ENCODE measurements at places on chromosomes 3 and 15.

GRCh38 chr15:100602823-100603393 lies 519 bp downstream of the ASB7 start:
- DNase-seq = no peak

DNA sequence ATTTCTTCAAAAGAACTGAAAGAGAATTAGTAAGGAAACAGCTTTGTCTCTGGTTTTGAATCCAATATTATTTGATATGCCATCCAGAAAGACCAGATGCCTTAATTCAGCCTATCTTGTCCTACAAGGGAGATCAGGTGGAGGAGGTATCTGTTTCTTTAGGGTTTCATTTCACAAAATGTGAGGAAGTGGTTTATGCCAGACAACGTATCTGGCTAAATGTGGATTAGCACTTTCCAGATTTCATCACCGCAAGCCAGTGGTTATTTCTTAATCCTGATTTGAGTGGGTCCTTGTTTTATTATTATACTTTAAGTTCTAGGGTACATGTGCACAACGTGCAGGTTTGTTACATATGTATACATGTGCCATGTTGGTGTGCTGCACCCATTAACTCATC lies 271.1 kb downstream of the EBLN2 start:
- no peak for DNase-seq

DNA sequence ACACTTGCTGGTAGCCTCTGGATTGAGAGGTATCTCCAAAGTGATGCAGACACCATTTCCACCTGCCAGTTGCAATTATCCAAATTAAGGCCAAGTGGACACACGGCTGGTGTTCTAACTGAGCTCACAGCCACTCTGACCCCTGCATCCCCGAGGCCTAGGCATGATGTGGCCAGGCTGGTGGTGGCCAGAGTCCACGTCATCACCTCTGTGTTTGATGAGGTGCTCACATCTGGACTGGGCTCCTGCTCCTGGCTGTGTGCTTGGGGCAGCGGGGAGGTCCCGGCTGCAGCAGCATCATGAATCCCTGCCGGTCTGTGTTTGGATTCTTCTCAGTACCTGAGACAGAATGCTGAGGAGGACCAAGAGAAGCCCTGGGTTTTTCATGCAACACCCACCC lies 4.9 kb downstream of the OXTR start:
- DNase-seq = no peak

DNA sequence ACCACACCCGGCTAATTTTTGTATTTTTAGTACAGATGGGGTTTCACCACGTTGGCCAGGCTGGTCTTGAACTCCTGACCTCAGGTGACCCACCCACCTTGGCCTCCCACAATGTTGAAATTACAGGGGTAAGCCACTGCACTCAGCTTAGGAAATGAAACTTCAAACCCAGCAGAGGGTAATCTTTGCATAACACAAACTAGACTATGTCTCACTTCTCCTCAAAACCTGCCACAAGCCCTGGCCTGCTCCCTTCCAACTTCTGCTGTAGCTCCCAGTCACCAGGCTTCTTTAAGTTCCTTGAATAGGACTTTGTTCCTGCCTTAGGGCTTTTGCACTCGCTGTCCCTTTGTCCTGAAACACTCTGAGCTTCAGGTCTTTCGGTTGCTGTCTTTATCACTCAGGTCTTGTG lies 39.2 kb upstream of the SEMA4B start:
- DNase-seq = no peak

- no peak for DNase-seq
These were observed 176.5 kb upstream of the PLSCR5 start for GRCh38 chr3:146781606-146782005.

- no peak for DNase-seq
These were observed 32.2 kb downstream of the ADGRG7 start for GRCh38 chr3:100641471-100642032.

DNA sequence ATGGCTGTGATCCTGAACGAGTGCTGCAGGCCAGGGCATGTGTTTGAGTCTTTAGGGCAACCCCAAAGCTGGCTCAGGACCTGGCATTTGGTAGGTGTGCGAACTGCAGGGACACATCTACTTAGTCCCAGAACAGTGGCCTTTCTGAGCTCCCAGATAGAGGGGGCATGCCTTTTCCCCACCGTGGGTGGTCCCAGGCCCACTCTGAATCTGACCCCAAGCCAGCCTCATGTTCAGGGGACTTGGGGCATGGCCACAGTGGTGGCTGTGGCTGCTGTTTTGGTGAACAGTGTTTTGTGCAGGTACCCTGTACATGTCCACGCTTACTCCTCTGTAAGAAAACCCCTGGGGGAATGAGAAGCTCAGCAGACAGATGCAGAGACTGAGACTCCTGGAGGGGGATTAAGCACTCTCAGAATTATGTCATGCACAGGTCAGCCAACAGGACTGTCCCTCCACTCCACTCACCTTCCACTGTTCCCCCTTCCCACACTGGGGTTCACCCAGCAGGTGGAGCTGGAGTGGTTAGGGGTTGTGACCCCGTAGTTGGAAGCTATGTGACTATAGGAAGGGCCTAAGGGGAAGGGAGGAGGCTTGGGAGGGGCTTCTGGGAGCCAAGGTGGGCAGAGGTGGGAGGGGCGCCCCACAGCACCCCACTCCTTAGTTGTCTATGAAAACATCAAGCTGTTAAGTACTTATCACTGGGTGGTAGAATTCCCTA lies 16.4 kb downstream of the ESYT3 start:
- no peak for DNase-seq

DNA sequence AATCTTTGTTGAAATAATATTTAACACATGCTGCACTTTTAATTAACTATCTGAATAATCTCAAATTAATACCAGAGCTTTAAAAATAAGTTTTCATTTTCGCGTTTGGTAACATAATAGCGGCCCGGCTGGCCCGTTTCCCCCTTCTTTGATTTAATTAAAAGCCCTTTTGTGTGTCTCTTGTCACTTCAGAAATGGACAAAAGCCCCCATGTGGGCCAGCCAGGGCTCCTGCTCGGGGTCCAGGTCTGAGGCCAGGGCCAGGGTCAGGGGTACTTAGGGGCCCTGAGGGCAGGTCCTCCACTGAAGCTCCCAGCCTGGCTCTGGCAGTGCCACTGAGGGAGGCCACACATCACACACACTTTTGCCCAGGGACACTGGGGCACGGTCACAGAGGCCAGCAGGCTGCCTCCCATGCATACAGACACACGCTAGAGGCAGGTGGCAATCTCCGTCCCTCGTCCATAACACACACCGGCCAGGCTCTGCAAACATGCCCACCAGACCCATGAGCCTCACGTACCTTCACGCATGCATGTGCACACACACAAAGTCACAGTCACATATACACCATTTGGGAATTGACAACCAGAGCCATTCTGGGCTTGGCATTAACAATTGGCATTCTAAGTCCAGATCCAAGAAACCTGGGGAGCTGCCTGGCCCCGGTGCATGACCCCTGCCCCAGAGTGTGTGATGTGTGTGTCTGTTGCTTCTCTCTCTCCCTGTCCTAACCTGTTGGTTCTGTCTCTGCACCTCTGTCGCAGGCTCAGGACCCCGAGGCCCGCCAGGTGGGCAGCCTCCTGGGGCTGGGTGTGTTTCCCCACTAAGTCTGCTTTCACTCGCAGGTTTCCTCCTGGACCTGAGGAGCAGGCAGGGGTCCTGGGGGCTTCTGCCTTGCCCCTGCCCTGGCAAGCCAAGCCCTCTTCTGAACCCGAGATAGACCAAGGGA lies 38.5 kb downstream of the DNAJB8 start:
- DNase-seq = no peak

DNA sequence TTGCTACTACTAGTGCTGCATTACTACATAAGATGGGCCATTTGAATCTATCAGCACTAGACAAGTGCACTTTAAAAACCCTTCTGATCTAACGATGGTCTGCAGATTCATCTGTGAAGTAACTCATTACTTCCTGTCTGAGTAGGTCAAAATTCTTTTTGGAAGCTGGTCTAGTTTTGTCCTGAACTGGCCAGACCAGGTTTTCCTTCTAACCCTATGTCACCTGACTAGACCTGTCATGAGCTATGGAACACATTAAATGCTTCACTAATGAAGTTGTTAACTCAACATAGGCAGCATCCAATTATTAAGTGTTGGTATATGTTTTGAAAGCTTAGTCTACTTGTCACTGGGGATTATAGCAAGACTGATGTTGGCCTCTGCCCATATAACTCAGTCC lies 10.1 kb upstream of the RBM5 start:
- no peak for DNase-seq

GRCh38 chr3:173993299-173993698 lies 595.8 kb downstream of the NLGN1 start:
- no peak for DNase-seq

- DNase-seq = no peak
These were observed 6.8 kb upstream of the TBC1D5 start for GRCh38 chr3:17749281-17749680.

DNA sequence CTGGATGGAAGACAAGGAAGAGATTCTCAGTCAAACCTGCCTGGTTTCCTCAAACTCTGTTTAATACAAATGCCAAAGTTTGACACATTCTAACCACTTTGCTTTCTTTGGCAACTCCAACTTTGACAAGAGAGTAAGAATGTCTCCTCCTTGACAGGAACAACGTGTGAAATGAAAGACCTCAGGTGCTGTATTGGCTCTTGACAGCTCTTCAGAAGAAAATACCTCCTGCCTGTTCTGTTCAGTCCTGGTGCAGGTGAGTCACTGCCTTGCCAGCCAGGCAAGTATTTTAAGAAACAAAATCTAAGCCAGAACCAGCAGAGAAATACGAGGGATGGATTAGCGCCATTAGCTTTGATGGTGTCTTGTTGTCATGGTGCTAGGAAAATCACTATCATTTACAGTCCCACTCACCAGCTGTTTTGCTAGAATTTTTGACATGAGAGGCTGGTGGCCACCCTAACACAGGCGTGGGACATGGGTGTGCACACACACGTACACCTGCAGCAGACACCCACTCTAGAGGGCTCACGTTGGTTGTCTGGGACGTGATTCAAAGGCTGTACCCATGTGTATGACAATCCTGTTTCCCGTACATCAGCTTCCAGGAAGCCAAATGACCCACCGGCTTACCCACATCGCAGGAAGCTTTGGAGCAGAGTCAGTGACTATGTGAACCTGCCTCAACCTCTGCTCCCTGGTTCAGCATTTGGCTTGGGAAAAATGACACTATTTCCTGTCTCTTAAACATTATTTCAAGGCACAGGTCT lies 60.4 kb downstream of the CCNL1 start:
- DNase-seq = no peak

GRCh38 chr3:136626493-136626892 lies 125.7 kb downstream of the STAG1 start:
- DNase-seq = no peak

DNA sequence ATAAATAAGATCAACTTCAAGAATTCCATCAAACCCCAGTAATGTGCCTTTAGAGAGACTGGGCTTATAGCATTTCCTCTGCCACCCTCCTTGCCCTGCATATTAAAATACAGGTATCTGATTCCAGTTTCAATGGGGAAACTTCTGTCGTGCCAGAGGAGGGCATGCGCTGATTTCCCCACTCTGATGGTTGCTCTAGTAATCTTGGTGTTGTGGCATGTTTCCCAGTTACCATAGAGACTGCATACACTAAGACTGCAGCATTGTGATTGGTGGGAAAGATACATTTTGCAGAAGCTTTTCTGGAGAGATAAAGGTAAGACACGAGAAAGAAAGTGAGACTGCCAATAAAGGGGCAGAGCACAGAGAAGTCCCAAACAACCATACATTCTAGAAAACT lies 225.6 kb downstream of the TIGIT start:
- DNase-seq = peak; percentile 18

- DNase-seq = peak; percentile 45
These were observed 28.0 kb upstream of the CCDC174 start for GRCh38 chr3:14623569-14624051.

DNA sequence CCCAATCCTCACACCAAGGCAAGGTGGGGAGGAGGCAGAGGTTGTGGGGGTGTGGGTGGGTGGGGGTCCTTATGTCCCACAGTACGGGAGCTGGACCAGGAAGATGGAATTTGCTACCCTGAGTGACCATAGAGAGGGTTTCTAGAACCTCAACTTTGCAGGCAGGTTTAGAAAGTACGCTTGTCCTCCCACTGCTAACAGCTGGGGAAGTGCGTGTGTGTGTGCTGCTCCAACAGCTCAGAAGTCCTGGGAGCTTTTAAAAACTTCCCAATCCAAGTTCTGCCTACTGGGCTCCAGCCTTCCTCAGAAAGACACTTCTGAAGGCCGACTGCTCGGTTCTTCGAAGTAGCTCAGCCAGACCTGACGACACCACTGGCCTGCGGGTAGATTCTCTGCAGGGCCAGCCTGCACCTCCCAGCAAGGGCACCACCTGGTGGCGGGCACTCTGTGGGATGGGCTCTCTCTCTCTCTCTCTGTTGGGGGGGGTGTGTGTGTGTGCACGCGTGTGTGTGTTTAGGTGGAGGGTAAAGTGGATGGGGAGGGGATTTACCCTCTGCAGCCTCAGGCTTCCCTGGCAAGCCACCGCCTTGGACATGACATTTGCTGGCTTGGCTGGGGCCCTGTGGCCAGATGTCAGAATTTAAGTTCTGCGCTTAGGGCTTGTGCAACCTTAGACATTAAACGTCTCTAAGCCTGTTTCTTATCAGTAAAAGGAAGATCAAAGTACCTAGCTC lies 15.6 kb downstream of the TMEM158 start:
- peak; percentile 77 for DNase-seq

DNA sequence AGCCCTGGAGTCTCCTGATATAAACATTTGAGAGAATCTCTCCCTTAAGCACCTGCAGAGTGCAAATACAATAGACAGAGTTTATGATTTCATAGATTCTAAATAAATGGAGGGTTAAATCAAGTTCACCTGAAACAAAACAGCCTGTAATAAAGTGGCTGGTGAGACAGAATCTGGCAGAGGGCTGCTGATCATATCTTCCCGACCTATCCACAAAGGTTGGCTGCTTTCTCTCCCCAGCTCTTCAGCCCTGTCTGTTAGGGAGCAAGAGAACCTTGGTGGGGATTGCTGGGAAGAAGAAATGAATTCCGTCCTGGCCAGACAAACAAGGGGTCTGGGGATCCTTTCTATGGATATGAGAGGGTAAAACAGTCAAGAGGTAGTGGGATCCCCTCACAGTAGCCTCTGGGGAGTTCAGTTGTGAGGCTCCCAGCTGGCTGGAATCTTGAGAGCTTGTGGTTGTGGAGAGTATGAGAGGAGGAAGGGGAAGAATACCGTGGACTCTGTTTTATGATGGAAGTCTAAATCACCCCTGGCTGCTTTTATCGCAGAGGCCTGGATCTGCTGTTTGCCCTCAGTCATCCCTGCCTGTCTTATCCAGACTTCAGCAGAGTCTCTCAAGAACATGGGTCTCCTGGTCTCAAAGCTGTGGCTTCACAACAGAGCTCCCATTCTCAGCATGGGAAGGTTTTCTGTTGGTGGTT lies 451.3 kb downstream of the NTRK3 start:
- DNase-seq = no peak

DNA sequence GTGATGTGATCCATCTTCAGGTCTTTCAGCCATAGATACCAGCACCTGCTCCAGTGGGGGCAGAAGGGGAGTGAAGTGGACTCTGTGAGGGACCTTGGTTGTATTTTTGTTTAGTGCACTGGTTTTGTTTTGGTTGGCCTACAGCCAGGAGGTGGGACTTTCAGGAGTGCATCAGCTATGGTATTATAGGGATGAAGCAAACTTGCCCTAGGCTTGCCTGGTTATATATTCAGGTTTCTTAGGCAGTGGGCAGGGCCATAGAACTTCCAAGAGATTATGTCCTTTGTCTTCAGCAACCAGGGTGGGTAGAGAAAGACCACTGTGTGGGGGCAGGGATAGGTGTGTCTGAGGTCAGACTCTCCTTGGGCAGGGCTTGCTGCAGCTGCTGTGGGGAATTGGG lies 337.3 kb upstream of the SGO1 start:
- no peak for DNase-seq

All from right hindlimb (tissue), 1 donor.